ENCODE measurements at places on chromosomes 11 and 22.

GRCh38 chr22:25475257-25476022 lies 89.0 kb upstream of the GRK3 start:
- peak; percentile 78 for DNase-seq

DNA sequence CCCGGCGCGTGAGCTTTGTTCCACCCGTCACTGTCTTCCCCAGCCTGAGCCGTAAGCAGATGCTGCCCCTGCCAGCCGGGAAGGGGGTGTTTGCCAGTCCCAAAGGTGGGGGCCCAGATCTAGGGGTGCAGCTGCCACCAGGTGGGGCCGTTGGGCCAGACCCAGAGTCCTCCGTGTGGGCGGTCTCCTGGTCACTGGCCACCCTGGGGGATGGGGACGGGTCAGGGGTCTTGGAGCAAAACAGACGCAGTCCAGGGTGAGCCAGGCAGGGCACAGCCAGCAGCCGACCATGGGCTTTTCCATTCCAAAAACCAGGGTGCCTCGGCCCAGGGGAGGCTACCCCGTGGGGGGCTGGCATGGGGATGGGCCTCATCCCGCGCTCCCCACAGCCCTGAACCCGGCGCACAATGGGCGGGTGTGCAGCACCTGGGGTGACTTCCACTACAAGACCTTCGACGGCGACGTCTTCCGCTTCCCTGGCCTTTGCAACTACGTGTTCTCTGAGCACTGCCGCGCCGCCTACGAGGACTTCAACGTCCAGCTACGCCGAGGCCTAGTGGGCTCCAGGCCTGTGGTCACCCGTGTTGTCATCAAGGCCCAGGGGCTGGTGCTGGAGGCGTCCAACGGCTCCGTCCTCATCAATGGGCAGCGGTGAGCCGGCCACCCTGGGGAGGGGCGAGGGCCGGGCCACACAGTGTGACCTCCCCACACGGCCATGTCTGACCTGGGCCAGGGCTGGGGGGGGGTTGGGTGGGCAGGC lies 3.5 kb downstream of the MUC5B start:
- no peak for DNase-seq

GRCh38 chr11:115077740-115078139 lies 399.4 kb downstream of the NXPE2 start:
- DNase-seq, result no peak

DNA sequence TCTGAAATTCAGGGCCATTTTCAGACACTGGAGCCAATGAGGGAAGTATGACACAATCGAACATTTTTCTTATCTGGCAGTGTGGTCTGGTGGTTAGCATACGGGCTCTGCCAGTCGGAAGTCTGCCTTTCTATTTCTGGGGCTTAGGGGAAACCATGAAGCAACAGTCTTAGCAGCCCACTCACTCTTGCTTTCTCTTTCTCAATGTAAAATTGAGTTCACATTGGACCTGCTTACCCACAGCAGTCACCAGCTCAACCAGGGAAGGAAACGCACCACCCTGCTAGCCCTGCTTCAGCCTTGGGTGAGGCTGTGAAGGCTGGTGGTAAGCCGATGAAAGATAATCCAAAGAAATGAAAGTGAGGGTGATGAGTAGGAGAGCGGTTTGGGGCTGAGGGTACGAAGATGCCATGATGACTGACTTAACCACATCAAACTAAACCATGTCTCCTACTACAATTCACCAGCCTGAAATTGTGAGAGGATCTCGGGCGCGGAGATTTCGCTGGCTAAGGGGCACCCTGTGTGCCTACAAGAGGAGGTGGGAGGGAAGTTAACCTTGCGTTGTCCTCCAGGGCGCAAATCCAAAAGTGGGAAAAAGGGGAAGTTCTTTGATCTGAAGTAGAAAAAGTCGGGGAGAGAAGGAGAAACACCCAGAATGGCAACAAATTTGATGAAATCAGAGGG lies 2.0 kb upstream of the LMO2 start:
- no peak for DNase-seq

- no peak for DNase-seq
These were observed 134.3 kb downstream of the TEAD1 start for GRCh38 chr11:12808519-12808918.

- DNase-seq, result no peak
These were observed 217.0 kb downstream of the NAV2 start for GRCh38 chr11:19929655-19930054.

DNA sequence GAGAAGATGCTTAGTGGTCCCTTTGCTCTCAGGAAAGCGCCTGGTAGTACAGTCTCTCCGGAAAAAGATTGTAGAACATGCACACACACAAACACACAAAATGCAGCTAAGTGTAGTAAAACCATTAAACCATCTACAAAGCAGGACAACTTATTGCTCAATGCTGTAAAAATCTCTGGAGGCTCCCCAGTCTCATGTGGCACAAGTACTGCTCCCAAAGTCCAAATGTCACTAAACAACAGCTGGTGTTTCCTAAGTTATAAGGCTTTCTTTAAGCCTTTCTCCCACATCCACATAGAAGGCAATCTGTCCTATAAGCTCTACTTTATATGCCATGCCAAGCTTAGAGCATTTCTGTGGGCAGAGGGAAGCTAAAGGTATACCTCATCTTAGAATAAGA lies 32.9 kb downstream of the CDON start:
- DNase-seq, result no peak

DNA sequence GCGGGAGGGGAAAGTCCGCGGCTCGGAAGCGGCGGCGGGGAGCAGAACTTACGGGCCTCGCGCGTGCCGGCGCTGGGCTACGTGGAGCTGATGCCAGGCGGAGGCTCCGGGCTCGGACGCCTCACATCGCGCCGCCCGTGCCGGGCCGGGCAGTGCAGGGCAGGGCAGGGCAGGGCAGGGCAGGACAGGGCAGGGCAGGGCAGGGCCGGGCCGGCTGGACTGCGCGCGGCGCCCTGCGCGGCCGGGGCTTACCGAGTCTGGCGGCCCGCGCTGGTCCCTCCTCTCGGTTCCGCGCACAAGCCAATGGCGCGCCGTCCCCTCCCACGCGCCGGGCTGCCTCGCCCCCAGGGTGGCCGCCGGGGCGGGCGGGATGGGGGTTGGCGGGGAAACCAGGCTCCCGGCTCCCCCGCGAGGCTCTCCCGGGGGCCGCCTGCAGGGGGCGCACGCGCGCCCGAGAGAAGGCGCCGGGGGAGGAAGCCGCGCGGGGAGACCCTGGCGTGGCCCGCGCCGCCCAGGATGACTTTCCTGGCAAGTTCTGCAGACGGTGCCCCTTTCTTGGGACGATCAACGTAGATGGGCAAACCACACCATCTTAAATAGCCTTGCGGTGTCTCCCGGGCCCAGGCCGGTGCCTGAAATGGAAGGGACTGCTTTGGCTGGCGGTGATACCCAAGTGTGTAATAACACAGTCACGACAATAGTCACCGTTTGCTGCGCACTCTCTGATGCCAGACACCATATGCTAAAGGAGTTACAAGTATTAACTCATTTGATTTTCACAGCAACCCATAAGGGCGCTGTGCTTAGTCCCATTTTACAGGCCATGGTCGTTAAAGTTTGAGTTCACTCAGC lies at the start of gene TP53I11:
Gene TP53I11, minus strand, starts transcription at position 259 of the 852 bp plus-strand sequence. CDS start 12,548 bp downstream, outside the sequence.
- peak; percentile 31 for DNase-seq

GRCh38 chr22:43237280-43237679 lies 50.3 kb upstream of the TTLL12 start:
- no peak for DNase-seq

DNA sequence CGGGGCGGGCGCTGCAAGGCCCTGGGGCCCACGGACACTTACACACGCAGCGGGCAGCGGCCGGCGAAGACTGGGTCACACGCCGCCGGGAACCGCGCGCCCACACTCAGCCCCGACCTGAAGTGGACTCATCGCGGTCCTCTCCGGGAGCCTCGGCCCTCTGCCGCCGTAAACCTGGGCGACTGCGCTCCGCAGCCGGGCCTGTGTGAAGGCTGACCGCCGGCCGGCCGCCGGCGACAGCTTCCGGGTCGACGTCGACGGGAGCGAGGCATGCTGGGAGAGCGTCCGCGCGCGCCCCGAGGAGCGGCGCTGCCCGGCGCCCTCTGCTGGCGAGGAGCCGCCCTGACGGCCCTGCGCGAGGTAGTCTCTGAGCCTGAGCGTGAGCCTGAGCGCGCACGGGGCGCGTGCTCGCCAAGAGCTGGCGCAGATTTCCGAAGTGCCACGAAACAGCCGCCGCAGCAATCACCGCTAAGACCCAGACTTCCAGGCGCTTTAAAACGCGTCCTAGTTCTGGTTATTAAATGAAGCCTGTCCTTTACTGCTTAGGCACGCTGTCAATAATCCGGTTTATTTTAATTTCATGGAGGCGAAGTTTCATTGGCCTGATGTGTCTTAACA lies at the start of gene SNX19:
Gene SNX19, minus strand, starts transcription at position 242 of the 618 bp plus-strand sequence. CDS start 540 bp downstream, outside the sequence.
- peak; percentile 79 for DNase-seq

GRCh38 chr11:106249617-106250239 lies 172.3 kb downstream of the AASDHPPT start:
- no peak for DNase-seq

GRCh38 chr11:5705688-5706087 lies 16.1 kb downstream of the TRIM22 start:
- no peak for DNase-seq

GRCh38 chr11:101390539-101390938 lies 193.3 kb downstream of the TRPC6 start:
- DNase-seq, result no peak

DNA sequence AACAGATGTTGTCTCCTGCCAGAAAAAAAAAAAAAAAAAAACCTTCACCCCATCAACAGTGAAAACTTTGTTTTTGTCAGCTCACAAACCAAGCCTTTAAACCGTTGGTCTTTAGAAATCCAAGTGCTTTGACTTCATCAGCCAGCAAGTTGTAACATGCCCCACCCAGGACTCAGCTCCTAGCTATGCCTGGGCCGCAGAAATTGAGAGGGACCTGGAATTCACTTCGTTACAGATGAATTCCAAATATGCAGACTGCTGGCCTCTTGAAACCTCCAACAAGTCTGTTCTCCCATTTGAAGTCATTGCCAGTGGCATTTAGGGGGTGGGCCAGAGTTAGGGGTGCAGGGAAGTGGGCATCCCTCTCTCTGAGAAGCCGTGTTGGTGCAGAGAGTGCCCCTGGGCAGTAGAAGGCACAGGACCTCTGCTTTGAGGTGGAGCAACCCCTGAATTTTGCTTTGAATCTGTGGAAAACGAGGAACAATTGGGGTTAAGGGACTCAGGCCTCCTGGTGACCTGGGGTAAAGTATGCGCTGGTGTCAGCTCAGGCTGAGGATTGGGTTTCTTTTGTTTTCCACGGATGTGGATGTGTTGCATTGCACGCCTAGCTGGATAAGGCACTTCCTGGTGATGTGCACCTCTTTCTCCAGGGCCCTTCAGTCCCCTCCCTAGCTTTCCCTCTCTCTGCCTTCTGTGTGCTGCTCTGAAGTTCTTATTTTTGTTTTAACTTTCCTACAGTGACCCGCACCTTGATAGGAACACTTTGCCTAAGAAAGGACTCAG lies 109.5 kb downstream of the DBX1 start:
- no peak for DNase-seq

DNA sequence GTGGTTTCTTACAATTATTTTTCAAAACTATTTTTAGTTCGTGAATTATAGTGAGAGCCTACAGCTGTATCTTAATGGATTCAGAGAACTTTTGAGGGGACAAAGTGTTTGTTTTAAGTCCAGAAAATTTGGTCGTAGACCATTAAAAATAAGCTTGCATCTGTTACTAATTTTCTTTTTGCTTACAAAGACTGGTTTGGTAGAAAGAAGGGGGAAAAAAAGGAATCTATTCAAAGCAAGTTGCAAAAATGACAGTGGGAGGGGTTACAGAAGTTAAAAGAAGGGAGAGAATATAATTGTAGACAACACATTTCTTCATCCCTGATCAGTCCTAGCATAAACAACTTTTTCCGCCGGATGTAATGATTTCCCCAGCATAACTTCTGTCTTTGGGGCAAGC lies 72.1 kb downstream of the AMOTL1 start:
- no peak for DNase-seq

GRCh38 chr11:2509481-2510001 lies 64.7 kb downstream of the KCNQ1 start:
- DNase-seq, result no peak

DNA sequence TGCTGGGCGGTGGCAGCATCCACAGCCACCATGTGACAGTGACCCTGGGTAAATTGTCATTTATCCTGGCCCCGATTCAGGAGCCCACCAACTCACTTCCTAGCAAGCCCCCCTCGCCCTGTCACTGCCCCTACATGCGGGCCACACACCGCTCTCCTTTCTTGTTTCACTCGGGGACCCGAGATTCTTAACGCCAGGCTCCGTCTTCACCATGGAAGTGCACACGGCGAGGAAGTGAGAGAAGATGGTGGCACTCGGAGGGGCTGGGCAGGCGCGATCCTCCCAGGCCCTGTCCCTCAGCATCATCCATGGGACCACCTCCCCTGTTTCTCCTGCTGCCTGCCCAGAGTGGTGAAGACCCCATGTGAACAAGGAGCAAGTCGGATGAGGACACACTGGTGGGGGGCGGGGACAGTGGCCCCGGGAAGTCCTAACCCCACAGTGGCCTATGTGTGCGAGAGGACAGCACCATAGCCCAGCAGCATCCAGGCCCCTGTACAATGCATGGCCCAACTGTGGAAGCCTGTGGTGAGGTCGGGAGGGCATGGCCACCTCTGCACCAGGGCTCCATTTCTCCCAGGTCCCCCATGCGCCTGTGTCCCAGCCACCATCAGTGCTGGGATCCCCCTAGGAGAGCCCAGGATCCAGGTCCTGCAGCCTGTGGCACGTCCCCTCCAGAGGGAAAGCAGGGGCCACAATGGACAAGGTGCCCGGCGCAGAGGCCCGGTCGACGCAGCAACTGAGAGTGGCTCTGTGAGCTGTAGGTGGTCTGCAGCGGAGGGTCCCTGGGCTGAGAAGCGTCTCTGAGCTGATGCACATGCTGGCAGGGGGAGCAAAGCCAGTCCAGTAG lies 262.8 kb downstream of the BRD1 start:
- no peak for DNase-seq

DNA sequence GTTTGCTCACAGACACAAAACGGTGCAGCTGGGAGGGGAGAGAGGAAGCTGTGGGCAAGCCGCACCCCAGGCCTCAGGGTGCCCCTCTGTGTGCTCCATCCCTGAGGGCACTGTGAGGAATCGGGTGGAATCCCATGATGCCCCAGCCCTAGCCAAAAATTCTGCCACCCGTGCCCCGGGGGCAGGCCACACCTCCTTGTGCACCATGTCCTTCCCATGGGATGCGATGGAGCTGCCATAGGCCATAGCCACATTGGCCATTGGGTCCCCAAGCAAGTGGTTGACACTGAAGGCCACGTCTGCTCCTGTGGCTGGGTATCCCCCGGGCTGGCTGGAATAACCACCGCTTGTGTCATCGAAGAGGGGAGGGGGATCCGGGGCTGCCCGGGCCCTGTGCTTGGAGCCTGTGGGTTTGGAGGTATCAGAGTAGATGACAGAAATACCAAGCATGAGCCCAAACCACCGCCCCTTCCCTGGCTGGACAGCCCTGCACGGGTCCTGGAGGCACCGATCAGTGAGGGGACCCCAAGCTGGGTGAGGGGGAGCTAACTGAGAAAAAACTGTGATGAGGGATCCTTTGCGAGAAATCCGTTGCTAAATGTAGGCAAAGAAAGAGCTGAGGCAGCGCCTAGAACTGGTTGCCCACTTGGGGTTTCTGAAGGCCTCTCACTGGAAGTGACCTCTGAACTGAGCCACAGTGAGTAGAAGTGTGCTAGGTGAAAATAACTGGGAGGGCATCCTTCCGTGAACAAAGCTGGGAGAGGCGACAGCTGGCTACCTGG lies 863 bp downstream of the YIF1A start:
- no peak for DNase-seq
